ENCODE measurements at places on chromosomes 16 and 17.

DNA sequence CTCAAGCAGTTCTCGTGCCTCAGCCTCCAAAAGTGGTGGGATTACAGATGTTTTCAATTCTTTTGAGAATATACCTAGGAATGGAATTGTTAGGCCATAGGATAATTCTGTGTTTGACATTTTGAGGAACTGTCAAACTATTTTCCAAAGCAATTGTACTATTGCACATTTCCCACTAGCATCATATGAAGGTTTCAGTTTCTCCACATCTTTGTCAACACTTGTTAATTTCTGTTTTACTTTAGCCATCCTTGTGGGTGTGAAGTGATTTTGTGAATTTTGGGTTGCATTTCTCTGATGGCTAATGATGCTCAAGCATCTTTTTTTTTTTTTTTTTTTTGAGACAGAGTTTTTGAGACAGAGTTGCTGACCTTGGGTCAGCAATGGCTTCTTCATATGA is 6.2 kb downstream of the NT5M start:
- no peak for DNase-seq

GRCh38 chr17:76271669-76272540 is 6.8 kb downstream of the UBALD2 start:
- DNase-seq: peak; percentile 97

DNA sequence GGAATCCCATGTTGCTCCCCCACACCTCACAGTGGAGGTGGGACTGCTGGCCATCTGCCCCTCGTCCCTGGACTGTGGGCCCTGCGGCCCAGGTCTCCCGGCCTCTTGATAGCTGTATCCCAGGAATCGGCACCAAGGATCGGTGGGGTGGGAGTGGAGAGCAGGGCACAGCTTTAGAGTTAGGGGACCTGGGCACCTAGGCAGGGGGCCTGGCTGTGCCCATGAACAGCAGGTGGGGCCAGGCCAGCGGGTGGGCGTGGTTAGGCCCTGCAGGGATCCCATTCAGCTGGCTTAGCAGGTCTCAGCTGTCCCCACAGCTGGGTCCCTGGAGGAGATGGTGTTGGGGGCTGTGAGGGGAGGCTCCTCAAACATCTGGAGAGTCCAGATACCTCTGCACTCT is 49.2 kb downstream of the SREBF1 start:
- no peak for DNase-seq

- no peak for DNase-seq
These were observed 19.9 kb downstream of the ARL4D start for GRCh38 chr17:43418441-43419374.

DNA sequence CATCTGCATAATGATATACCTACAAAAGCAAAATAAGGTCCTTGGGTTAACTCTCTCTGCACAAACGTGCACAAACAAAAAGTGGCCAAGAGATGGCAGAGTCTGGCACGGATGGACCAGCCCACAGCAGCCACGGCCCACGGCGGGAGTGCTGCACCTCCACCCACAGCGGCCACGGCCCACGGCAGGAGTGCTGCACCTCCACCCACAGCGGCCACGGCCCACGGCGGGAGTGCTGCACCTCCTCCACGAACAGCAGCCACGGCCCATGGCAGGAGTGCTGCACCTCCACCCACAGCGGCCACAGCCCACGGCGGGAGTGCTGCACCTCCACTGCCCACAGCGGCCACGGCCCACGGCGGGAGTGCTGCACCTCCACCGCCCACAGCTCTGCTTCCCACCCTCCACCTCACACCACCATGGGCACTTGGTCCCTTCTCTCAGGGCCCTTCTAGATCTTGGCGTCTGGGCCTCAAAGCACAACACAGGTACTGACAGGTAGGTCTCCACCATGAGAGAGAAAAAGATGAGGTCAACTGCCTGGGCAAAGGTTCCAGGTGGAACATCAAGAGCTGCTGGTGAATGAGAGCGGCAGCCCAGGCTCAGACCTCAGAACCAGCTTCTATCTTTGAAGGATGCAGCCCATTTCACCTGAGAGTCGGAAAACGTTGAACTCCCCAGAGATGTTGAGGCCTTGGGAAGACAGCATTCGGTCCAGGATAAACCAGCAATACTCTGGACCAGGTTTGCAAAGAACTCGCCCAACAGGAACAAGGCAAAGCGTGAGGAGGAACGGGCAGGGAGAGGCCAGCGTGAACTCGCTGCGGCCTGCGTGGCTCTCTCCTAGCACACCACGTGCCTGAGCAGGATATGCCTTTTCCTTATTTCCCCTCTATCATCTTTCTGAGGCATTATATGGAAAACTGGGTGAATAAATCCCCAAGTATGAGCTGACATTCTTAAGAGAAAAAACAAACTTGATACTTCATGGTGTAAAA is 124.5 kb downstream of the ZNF778 start:
- DNase-seq: no peak

All from B cell (primary cell).